Stimulated activated CD8-positive, alpha-beta memory T cell treated with anti-CD3 and anti-CD28 coated beads, Interleukin-7, amount 100 ng/mL, for 4 hours (primary cell): ENCODE measurements at places on chromosomes 13 and 19.
A peak's percentile ranks its signal among the peaks of the same experiment; 100 is the strongest.

GRCh38 chr13:99949679-99950413 is 21.7 kb downstream of the ZIC5 start:
- DNase-seq = no peak

GRCh38 chr19:40335101-40335500 is 13.1 kb downstream of the C19orf47 start:
- no peak for DNase-seq

- no peak for DNase-seq
These were observed 14.8 kb upstream of the CACNA1A start for GRCh38 chr19:13521066-13521465.

- DNase-seq = no peak
These were observed 2.7 kb downstream of the COQ8B start for GRCh38 chr19:40713939-40714338.

DNA sequence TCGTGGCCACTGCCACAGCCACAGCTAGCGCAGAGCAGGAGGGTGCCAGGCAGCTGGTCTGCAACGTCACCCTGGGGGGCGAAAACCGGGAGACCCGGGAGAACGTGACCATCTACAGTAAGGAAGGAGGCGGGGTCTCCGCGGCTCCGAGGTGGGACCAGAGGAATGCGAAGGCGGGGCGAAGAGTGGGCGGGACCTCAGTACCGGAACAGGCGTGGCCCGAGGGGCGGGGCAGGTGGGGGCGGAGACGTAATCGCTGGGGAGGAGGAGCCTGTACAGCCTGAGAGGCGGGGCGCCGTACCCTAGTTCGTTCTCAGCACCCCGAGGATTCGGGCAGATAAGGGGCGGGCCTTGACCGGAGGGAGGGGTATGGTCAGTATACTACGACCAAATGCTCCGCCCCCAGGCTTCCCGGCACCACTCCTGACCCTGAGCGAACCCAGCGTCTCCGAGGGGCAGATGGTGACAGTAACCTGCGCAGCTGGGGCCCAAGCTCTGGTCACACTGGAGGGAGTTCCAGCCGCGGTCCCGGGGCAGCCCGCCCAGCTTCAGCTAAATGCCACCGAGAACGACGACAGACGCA is 2.5 kb downstream of the ICAM5 start:
- DNase-seq = peak; percentile 69

GRCh38 chr19:36771261-36772231 is 1.1 kb downstream of the ZNF850 start:
- peak; percentile 5 for DNase-seq

DNA sequence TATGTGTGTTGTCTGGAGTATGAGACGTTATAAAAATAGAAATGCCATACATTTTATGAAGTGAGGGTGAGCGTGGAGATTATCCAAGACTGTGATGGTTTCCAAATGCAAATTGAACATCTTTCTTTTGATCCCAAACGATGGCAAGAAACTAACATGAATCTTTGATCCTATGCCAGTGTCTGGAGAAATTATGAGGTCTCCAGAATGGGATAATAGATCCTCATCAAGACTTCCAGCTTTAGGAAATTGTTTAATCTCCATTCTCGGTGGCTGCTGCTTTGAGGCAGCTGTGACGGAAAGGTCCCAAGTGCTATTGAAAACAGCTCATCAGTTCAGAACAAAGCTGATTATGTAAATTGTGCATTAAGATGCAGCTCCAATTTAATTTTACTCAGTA is 30.8 kb downstream of the CBY2 start:
- DNase-seq = no peak

DNA sequence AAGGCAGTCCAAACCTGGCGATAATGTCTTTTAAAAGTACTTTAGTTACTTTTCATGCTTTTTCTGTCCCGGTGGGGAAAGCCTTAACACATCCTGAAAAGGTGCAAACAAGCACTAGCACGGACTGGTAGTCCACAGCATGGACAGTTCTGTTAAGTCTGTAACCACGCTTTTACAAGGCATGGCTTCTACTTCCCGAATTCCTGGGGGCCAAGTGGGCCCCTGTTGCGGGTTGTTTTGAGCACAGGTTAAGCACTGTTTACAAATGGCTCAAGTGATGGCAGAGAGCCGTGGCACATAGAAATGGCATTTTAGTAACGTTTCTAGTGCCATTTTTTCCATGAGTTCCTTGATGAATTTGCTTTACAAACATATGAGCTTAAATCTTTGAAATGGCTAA is 37.6 kb downstream of the ZNF493 start:
- no peak for DNase-seq

DNA sequence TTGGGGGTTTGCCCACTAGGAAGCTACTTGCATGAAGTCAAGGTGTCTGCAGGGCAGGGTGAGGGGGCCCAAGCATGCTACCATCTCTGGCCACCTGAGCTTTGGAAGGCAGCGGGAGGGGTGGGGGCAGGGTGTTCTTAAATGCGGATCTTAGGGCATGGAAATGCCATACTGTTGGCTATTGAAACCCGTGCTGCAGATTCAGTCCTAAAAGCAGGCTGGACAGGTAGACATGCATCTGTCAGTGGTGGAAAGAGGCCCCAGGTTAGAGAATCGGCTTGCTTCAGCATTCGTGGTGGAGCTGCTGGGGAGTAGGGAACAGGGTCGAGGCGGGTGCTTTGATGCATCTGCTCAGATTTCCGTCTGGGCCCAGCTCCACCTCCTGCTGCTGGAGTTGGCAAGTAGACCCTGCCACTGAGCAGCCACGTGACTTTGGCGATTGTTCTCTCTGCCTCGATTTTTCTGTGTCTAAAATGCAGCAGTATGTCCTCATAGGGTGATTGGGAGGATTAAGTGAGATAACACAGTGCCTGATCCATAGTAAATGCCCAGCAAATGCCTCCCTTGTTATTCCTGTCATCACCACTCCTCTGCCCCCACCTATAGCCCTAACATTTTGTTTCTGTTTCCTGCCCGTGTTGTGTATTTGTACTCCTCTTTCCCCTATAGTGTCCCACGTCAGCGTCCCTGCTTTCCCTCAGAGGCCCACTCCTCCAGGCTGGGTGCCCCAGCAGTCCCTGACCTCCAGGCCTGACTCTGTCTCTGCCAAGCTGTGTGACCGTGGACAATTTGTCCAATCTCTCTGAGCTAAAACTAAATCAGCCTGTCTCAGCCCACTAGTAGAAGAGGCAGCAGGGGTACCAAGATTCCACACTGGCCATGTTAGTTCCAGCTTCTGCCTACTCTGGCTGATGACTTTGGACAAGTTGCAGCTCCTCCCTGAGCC is 5.8 kb downstream of the PPP1R37 start:
- no peak for DNase-seq

GRCh38 chr13:80338781-80339562 is 2.0 kb downstream of the SPRY2 start:
- DNase-seq = peak; percentile 23

DNA sequence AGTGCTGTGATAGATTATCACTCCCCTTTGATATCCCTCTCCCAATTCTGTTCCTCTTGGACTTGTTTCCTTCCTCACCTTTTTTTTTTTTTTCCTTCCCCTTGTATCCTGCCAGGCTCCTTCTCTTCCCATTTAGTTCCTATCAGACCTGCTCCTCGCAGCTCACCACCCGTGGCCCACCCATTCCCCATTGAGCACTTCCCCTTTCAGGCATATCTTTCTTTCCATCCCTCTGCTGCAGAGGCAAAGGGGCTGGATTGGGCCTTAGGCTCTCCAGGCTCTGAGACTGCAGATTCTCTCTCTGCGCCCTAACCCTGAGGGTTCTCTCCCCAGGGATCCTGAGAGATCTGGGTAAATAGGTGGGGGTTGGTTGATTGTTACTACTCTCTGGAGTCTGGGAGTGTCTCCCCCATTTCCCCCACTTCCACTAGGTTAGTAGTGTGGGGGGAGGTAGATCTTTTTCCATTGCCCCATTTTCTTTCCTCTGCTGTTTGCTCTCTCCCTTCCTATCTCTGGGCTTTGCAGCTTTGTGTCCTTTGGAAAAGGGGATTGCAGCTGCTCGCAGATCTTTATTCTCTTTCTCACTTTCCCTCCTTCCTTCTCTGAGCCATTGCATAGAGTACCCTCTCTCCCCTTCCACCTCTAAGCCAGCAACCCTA is 2.3 kb downstream of the ARHGAP35 start:
- DNase-seq = no peak

GRCh38 chr13:27200413-27201070 is 28.9 kb upstream of the USP12 start:
- no peak for DNase-seq

- no peak for DNase-seq
These were observed 38.8 kb upstream of the ALOX5AP start for GRCh38 chr13:30696278-30697176.

DNA sequence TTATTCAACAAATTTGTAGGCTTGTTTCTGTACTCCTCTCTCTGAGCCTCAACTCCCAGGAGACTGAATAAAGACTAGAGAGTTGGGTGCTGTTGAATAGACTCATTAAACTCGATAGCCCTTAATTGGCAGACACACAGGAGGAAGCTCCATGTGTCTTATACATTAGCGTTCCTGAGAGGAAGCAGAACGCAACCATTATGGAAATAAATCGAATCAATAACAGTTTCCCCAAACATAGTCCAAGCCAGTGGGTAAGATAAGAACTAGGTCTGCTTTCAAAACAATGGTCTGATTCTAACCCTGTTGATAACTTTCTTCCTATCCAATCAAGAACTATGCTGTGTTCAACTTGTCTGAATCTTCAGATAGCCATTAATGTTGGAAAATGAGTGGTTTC is 118.1 kb upstream of the FNDC3A start:
- DNase-seq = no peak

DNA sequence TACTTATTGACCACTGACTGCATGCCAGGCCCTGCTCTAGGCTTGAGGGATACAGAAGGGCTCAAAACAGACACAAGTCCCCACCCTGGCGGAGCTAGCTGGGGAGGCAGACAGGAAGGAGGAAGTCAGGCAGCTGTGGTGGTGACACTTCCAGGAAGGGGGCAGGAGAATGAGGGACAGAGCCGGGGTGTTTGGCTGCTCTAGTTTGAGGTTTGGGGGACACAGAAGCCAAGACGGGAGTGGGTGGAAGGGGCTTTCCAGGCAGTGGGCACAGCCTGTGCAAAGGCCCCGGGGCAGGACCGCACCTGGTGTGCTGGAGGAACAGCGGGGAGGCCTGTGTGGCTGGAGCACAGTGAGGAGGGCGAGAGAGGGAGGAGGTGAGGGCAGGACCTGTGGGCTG is 4.0 kb downstream of the MRPL54 start:
- no peak for DNase-seq

- DNase-seq = peak; percentile 90
These were observed at the start of gene ZNF701 for GRCh38 chr19:52570000-52570861. TSS of gene ZNF701 (plus strand) at chr19:52570287. CDS start at chr19:52574148, 3,861 bp downstream.

- DNase-seq = no peak
These were observed 894.4 kb upstream of the PCDH9 start for GRCh38 chr13:68124437-68125086.

GRCh38 chr13:114020750-114021463 is 47.0 kb upstream of the C13orf46 start:
- no peak for DNase-seq

DNA sequence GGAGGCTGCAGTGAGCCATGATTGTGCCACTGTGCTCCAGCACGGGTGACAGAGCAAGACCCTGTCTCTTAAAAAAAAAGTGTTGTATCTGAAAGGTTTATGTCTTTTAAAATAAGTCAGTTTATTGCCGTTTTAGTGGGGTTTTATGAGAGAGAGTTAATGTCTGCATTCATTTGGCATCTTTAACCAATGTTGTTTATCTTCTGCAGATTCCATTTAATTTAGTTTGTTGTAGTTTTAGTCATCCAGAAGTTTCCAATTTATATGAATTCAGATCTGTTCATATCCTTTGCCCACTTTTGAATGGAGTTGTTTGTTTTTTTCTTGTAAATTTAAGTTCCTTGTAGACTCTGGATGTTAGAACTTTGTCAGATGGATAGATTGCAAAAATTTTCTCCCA is 36.7 kb upstream of the LPAR6 start:
- no peak for DNase-seq

GRCh38 chr13:113923376-113924063 is 50.4 kb downstream of the C13orf46 start:
- no peak for DNase-seq

GRCh38 chr13:59734393-59734792 is 429.3 kb downstream of the DIAPH3 start:
- no peak for DNase-seq

DNA sequence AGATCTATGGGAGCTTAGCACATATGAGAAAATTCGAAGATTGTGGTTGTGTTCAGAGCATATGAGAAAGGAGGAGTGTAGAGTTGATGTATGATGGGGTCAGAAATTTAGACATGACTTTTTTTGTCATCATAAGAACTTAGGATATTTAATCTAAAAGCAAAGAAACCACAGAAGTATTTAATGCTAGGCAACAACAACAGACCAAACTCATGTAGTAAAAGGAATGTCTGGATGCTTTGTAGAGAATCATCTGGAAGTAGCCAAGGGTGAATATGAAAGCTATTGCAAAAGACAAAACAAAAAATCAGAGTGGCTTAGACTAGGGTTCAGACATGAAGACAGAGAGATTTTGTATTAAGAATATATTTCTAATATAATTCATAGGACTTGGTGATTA is 190.3 kb downstream of the SLITRK1 start:
- DNase-seq = no peak

- DNase-seq = no peak
These were observed 140.7 kb upstream of the RFC3 start for GRCh38 chr13:33677215-33677614.

DNA sequence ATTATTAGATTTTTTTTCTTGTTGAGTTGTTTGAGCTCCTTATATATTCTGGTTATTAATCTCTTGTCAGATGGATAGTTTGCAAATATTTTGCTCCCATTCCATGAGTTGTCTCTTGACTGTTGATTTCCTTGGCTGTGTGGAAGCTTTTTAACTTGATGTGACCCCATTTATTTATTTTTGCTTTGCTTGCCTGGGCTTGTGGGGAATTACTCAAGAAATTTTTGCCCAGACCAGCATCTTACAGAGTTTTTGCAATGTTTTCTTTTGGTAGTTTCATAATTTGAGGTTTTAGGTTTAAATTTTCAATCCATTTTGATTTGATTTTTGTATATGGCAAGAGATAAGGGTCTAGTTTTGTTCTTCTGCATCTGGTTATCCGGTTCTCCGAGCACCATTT is 124.7 kb downstream of the PCCA start:
- no peak for DNase-seq

GRCh38 chr19:29528946-29529645 is 3.3 kb downstream of the VSTM2B start:
- no peak for DNase-seq

- DNase-seq = no peak
These were observed 307.6 kb downstream of the SHISA2 start for GRCh38 chr13:25744178-25744577.

GRCh38 chr13:30125422-30126073 is 181.8 kb downstream of the KATNAL1 start:
- DNase-seq = no peak

DNA sequence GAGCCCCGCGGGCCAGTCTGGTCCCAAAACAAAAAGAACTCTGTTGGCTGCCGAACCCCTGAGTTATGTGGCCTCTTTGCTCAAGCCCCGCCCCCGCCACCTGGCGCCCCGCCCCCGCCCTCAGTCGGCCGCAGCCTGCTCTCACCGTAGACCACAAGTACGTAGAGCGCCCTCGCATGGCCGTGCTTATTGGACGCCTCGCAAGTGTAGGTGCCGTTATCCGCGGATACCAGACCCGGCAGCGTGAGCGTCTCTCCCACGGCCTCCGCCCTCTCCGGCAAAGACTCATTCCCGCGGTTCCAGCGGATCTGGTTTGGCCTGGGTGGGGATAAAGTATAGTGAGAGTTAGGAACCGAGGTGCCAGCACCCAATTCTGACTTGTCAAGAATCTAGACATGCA is 5.5 kb upstream of the ZNF428 start:
- DNase-seq = peak; percentile 77
